ENCODE measurements at places on chromosomes 7 and 10. TPM values are rescaled to one million over a fixed set of nuclear protein-coding genes. Genes with fewer than 3 reads are reported as not detected.
A peak's percentile ranks its signal among the peaks of the same experiment; 100 is the strongest.

- no peak for DNase-seq
- no peaks in the 10 kb centered on the region for H3K36me3 ChIP-seq
- no peaks in the 10 kb centered on the region for H3K27me3 ChIP-seq
- H3K4me1 ChIP-seq: no peaks in the 10 kb centered on the region
Observed at GRCh38 chr7:80729591-80730320, 91.3 kb downstream of the CD36 start.

DNA sequence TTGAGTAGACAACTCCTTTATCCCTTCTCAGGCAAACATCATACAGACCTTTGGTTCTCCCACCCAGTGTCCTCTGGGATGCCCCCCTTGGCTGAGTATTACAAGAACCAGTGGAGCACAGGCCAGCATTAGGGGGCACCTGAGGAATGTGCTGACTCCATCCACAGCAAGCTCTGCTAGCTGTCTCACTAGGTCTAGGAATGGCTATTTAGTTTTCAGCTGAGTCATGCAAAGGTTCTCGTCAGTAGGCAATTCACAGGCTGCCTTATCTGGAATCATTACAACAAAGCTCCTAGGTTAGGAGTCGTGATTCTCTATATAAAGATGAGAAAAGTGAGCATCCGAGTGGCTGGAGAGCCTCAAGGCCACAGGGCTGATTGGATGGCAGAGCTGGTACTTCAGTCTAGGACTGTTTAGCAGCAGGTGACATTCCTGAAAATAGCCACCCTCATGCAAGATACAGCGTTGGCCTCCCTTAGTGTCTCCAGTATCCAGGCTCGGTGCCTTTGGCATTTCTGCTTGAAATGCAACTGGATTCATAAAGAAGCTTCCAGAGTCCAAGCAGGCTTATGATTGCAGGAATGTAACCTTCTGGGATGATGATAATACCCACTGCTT is 75.8 kb downstream of the CDCA7L start:
- no peaks in the 10 kb centered on the region for H3K27me3 ChIP-seq
- no peaks in the 10 kb centered on the region for H3K36me3 ChIP-seq
- H3K27ac ChIP-seq: no peak overlapping the region
- H3K4me3 ChIP-seq: no peak overlapping the region

DNA sequence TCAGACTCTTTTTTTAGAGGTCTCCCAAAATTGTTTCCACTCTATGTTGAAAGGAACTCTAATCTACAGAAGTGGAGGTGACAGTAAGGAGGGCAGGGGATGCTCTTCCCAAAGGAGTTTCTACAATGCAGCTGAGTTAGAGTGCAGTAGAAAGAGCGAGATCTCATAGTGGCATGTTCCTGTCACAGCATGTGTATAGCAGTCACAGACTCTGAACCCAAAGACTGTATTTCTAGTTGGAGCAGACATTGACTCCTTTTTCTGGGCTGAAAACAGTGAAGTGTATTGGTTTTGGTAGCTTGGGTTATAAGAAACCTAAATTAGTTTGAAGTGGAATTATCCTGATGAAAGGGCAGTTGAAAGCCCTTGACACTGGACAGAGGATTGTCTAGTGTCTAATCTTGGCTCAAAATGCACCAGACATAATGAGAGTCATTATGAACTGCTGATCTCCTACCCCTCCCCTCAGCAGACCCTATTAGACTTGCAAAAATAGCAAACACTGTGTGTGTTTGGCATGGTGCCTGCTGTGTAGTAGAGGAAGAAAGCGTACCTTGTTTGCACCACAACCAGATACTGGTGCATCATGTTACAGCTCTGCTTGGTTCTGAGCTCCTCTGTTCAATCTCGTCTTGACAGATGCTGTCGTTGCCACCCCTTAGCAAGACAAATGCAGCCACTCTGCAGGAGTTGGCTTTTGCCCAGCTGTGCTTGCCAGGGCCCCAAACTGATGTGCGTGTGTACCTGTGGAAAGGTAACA is 336.0 kb downstream of the AUTS2 start:
- H3K4me1 ChIP-seq: no peaks in the 10 kb centered on the region
- no peak overlapping the region for H3K27ac ChIP-seq
- H3K36me3 ChIP-seq: no peaks in the 10 kb centered on the region
- H3K27me3 ChIP-seq: no peaks in the 10 kb centered on the region
- no peak for DNase-seq

- H3K4me1 ChIP-seq: peaks cover 30% of the 10 kb centered on the region
- no peak for DNase-seq
- peak overlapping the region; percentile 47 for H3K27ac ChIP-seq
- no peaks in the 10 kb centered on the region for H3K36me3 ChIP-seq
- H3K27me3 ChIP-seq: no peaks in the 10 kb centered on the region
- H3K4me3 ChIP-seq: no peak overlapping the region
Observed at GRCh38 chr7:29593459-29593858, 29.8 kb downstream of the PRR15 start.

DNA sequence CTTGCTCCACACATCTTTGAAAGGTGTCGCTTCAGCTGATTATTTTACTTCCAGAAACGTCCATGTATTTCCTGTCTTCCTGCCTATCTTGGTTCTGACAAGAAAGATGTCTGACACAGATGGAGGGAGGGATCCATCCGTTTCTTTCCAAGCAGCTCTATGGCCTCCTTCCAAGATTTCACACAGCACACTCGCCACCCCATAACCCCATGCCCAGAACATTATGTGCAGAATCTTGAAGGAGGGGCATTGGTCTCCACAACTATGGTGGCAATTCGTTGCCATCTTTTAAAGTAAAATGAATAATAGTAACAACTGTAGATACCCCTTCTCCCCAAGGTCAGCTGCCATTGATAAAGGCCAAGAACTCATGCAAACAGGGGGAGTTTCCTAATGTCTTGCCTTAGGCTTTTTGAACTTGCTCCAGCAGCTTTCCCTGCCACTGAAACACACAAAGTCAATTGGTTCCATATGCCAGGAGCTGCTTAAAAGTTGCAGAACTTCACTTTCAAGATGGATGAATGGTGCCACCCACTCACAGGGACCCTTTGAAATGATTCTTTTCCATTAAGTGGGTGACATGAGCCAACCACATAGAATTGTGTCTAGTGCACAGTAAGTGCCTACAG is 60.0 kb downstream of the VSTM4 start:
- no peak overlapping the region for H3K4me3 ChIP-seq
- no peaks in the 10 kb centered on the region for H3K36me3 ChIP-seq
- no peaks in the 10 kb centered on the region for H3K4me1 ChIP-seq
- no peaks in the 10 kb centered on the region for H3K27me3 ChIP-seq
- DNase-seq: no peak

DNA sequence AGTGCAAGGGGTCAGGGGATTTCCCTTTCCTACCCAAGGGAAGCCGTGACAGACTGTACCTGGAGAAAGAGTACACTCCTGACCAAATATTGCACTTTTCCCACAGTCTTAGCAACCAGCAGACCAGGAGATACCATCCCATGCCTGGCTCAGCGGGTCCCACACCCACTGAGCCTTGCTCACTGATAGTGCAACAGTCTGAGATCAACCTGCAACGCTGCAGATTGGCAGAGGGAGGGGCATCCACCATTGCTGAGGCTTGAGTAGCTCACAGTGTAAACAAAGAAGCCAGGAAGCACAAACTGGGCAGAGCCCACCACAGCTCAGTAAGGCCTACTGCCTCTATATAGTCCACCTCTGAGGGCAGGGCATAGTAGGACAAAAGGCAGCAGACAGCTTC is 53.9 kb downstream of the PIK3CG start:
- no peak for DNase-seq
- H3K27ac ChIP-seq: no peak overlapping the region
- no peaks in the 10 kb centered on the region for H3K36me3 ChIP-seq
- no peak overlapping the region for H3K4me3 ChIP-seq

GRCh38 chr7:32513210-32513609 is 17.9 kb downstream of the AVL9 start:
- H3K36me3 ChIP-seq: no peaks in the 10 kb centered on the region
- no peak overlapping the region for H3K27ac ChIP-seq
- no peak for DNase-seq
- no peaks in the 10 kb centered on the region for H3K27me3 ChIP-seq
- H3K4me1 ChIP-seq: peaks cover 24% of the 10 kb centered on the region

DNA sequence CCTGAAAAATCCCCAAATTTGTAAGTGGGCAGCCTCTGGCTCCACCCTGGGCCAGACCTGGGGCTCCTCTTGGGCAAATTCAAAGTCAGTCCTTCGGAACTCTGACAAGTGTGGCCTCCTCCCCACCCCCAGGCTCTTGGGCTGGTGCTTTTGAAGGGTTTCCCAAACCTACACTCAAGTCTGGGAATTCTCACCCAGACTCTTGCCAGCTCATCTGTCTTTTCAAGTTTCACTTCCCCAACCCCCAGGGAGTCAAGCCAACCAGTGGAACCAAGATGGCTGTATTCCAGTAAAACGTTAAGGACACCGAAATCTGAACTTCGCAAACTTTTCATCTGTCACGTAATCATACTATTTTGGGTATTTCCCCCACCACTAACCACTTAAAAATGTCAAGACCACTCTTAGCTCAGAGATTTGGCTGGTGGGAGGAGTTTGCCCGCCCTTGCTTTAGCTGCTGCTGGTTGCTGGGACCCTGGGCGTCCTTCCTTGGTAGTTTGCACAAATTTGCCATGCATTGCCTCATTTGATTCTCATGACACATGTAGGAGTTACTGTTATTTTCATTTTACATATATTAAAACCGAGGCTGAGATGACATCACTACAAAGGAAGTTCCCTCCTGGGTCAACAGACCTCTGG is 1.7 kb upstream of the MYO1G start:
- H3K36me3 ChIP-seq: no peaks in the 10 kb centered on the region
- no peak overlapping the region for H3K4me3 ChIP-seq
- H3K27me3 ChIP-seq: no peaks in the 10 kb centered on the region
- peaks cover 32% of the 10 kb centered on the region for H3K4me1 ChIP-seq

- no peaks in the 10 kb centered on the region for H3K4me1 ChIP-seq
- H3K27ac ChIP-seq: no peak overlapping the region
- no peaks in the 10 kb centered on the region for H3K36me3 ChIP-seq
Observed at GRCh38 chr10:50516171-50516570, 107.6 kb downstream of the SGMS1 start.

Gene HYAL4
- not detected for total RNA-seq

Gene TECPR1
- total RNA-seq: 29.1 TPM
